ENCODE measurements at places on chromosomes 11 and 22. TPM values are rescaled to one million over a fixed set of nuclear protein-coding genes. Genes with fewer than 3 reads are reported as not detected.
A peak's percentile ranks its signal among the peaks of the same experiment; 100 is the strongest.

- no peak for DNase-seq
These were observed 28.5 kb upstream of the PDE2A start for GRCh38 chr11:72702577-72703241.

C11orf16 gene
- 14.0 TPM for total RNA-seq

DNA sequence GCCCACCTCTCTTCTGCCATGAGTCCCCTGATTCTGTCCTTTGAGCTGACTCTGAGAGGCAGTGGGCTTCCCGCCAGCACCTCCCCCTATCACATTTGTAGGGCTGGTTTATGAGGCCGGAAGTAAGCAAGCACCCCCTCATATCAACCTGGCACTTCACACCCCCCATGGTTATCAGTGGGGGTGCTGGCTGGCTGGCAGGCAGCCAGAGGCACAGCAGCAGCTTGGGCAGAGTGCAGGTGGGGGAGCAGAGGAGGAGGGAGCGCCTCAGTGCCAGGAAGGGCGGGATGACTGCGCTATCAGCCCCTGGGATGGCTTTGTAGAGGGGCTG lies 22.9 kb upstream of the CHRM4 start:
- DNase-seq = no peak

- no peak for DNase-seq
These were observed 59.3 kb upstream of the FAM181B start for GRCh38 chr11:82792822-82793569.

DNA sequence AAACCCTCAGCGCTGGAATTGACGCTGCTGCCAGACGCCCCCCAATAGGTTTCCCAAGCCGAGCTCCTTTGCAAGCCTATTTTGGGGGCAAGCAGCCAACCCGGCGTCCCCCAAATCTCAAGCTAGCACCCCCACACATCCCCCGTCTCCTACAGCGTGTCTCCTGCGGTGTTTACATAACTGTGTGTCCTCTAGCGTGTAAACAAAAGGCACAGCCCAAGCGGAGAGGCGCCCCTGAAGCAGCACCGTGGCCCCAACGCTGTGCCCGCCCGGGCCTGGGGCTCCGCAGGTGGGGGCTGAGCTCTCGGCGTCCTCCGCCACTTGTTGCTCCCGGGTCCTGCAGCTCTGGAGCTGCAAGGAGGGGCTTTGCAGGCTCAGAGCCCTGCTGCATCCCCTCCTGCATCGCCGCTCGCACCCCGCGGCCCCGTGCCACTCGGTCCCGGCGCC lies 1.6 kb downstream of the CADM1 start:
- DNase-seq = no peak

GRCh38 chr11:75479597-75480145 lies 46.1 kb downstream of the GDPD5 start:
- no peak for DNase-seq

CDCA5 gene
- total RNA-seq = 2.2 TPM

- DNase-seq = no peak
These were observed 6.8 kb downstream of the JRKL start for GRCh38 chr11:96396637-96397036.

- DNase-seq = no peak
These were observed 28.2 kb downstream of the TOM1 start for GRCh38 chr22:35327690-35328471.

DNA sequence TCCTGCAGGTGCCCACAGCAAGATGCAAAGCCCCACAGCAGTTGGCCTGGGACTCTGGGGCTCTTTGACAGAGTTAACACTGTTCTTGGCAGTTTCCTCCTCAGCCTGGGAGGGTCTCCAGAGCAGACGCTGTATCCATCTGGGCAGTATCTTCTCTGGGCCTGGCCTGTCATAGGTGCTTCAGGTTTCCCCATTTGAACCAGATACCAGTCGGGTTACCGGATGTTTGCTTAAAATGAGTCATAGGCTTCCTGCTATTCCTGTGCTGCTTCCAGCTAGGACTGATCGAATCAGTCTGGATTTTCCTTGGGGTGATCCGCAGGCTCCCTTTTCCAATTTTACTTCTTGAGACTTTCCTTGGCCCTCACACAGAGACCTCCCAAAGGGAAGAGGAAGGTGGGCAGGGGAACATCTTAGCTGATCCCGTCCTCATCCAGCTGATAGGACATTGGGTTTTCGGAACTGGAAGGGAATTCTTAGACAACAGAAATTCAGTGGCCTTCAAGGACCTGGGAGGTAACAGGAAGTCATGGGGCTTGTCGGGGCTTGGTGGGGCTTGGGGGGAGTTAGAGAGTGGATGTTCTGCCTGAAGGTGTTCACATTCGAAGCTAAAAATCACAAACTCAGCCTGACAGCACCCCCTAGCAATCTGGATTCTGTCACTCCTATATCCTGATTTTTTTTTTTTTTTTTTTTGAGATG lies 2.4 kb upstream of the RANGAP1 start:
- no peak for DNase-seq

GRCh38 chr11:2816941-2817421 lies 68.6 kb downstream of the CDKN1C start:
- peak; percentile 72 for DNase-seq

- no peak for DNase-seq
These were observed 188.7 kb downstream of the ETS1 start for GRCh38 chr11:128398517-128399250.

GRCh38 chr22:45155050-45155840 lies 8.5 kb upstream of the NUP50 start:
- no peak for DNase-seq

DNA sequence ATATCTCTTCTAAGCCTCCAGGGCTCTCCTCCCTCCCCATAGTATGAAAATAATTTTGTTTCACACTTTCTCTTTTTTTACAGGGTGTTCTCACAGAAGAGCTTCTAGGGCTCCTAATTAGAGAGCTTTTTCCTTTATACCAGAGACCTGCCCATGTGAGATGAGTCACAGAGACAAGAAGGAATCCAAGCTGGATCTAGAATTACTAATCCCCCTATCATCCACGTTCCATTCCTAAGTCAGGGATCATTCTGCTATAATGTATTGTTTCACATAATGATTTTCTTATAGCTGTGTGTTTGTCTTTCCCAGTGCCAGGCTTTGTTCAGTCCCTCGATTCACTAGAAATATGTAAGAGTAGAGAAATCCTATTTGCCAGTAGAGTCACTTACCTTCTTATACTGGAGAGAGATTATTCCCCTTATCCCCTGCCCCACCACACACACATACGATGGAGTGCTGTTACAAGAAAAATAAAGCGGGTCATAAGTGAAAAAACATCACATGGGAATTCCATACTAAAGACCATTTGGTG lies 778.3 kb upstream of the LRRC4C start:
- DNase-seq = no peak

- no peak for DNase-seq
These were observed 78.7 kb upstream of the MYOD1 start for GRCh38 chr11:17640493-17641164.

DNA sequence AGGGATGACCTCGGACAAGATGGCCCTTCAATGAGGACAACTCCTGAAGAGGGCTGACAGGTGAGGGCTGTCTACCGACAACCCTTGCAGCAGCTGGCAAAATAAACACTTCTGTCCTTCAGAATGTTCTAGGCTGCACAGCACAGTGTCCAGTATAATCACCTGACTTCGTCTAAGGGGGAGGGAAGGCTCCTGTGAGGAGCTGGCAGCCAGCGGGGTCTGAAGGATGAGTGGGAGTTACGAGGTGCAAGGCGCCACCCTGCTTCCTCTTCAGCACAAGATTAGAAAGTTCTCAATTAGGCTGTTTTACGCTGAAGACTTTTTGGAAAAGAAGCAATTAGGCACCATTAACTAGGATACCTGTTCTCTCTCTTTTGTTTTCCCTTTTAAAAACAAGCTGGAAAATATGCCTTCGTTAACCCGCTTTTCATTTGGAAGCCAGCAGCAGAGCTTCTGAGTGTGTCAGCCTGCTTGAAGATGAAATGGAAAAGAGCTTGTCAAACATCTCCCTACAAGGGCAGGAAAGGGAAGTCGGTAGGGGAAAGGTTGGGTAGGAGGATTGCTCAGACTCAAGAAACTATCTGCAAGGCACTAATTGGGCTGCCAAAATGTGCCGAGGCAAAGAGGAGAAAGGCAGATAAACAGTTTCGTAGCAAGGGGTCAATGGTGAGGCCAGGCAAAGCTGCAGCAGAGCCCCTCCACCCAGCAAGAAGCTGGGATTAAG lies 592.2 kb upstream of the CADM1 start:
- peak; percentile 7 for DNase-seq

GRCh38 chr11:121524233-121524631 lies 71.5 kb upstream of the SORL1-AS1 start:
- DNase-seq = no peak

DNA sequence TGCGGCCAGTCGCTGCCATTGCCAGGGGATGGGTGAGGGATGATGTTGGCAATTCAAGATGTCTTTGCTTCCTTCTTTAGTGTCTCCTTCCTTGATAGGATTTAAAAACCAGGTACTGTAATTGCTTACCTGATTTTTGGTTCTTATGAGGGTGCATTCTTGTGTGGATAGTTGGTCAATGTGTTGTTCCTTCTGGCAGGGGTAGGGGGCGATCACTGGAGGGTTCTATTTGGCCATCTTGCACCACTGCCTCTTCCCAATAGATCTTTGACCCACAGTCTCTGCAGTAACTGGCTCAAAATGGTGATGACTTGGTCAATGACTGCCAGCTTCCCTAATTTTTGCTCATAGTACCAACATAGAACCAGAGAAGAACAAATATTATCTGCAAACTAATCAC lies 680.1 kb downstream of the DLG2 start:
- DNase-seq = no peak

ZC3H12C gene
- total RNA-seq = 27.1 TPM

DNA sequence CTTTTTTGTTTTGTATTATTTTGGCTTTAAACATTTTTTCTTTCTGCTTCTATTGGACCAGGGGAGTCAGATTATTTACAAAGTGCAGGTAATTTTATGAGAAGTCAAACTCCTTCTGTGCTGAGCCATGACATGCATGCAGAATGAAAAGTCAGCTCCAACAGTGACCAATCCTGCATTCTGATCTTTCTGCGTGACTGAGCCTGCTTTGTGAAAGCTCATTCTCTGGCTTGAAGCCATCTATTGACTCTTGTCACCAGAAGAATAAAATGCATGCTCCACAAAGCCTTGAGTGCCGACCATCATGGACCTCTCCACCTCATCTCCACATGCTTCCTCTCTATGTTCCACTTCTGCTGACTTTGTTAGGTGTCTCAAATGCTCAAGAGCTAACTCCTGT lies 50.2 kb downstream of the MIAT start:
- no peak for DNase-seq

DDI1 gene
- total RNA-seq = not detected

DNA sequence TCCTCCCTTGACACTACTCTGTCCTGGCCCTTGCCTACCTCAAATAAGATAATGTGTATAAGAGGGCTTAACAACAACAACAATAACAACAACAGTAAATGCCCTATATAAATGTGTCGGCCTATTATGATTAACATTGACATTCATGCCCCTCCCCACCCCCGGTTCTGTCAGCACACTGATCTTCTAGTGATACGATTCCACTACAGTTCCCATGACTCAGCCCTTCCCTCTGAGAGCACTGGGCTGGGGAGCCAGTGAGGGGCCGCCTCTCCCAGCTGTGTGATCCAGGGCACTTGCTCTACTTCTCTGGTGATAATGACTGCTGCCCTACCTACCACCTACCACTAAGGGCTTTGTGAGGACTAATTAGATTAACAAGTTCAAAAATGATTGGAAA lies 92.2 kb upstream of the PHOX2A start:
- no peak for DNase-seq

GRCh38 chr11:78037056-78037455 lies 14.0 kb upstream of the KCTD14 start:
- DNase-seq = no peak

- DNase-seq = no peak
These were observed 790.0 kb upstream of the KIRREL3 start for GRCh38 chr11:127790592-127790991.

- DNase-seq = no peak
These were observed 1.8 kb downstream of the BSCL2 start for GRCh38 chr11:62705413-62705812.

- no peak for DNase-seq
These were observed 26.6 kb downstream of the OR52E1 start for GRCh38 chr11:5096011-5096410.

- no peak for DNase-seq
These were observed 125.8 kb downstream of the DDX10 start for GRCh38 chr11:108790501-108791299.

DNA sequence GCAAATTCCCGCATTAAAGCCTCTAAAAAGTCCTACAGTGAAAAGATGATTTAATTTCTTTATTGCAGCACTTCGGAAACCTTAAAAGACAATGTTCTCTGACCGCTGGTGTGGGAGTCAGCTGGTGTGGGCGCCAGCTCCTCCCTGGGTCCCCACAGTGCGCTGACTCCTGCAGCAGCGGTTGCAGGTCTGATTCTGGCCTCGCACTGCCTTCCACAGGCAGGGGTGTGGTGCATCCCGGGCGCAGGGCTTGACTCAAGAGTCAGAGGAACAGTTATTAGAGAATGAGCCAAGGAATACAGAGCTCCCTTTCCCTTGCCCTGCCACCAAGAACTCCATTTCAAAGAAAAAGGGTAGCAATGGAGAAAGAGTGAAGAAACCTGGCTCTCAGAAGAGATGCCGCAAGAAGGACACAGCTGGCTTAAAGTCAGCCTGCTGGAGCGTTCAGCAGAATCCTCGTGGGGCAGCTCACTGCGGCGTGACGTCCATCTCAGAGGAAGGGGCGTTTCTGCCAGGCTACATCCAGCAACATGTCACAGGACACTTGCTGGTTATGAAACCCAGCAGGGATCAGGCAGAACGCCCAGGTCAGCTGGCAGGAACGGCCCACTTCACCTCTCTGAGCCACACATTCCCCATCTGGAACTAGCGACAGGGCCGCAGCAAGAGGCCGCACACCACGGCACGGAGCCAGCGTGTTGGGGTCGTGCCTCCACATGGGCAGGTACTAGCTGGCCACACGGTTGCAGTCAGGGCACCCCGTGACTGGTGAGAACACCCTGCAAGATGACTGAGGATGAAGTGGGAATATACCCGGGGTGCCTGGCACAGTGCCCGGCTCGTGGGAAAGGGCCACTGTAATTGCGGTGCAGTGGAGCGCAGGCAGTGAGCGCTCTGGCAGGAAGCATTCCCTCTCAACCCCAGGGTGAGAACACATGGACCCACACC lies 18.1 kb upstream of the EFCAB6 start:
- peak; percentile 48 for DNase-seq

- no peak for DNase-seq
These were observed 271.5 kb upstream of the PDGFD start for GRCh38 chr11:104435494-104435893.

APOA5 gene
- total RNA-seq = 0.77 TPM

DNA sequence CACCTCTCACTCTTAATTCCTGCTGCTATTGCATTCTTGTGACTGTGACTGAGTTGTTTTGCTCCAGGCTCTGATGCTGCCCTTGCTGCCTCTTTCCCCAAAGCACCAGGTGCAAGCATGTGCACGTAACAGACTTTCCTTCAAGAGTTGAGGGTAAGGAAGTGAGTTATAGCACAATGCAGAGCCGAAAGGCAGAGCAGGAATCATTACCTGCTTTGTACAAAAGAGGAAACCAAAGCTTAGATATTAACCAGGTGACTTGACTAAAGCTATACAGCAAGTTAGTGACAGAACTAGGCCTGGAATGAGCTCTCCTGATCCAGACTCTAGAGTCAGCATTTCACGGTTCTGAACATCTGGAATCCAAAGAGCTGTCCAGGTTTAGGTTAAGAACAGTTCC lies 33.6 kb downstream of the NEU3 start:
- DNase-seq = no peak

C11orf97 gene
- total RNA-seq = 14.7 TPM

GRCh38 chr11:6472934-6473333 lies 807 bp downstream of the TRIM3 start:
- DNase-seq = no peak

All from lung (tissue), 17 donors.